ENCODE measurements at places on chromosomes 2 and 18.

GRCh38 chr18:63346480-63347183 lies 20.4 kb downstream of the KDSR start:
- no peak for DNase-seq

GRCh38 chr2:179768765-179769164 lies 92.6 kb downstream of the ZNF385B start:
- no peak for DNase-seq

DNA sequence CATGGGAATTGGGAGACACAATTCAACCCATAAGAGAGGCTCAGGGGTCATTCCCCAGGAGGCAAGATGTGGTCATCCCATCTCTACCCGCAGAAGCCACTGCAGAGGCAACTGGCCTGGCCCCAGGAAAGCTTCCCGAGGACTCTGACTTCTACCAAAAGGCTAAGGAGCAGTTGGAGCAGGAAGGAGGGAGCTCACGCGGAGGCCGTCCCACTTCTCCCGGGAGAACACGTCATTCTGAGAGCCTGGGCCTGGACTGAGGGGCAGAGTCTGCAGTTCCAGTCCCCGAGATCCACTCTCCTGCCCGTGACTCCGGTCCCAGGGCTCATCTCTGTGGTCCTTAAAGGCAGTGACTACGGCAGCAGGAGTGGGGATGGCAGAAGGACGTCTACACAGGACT lies 69.0 kb upstream of the TAF1B start:
- DNase-seq, result no peak

- no peak for DNase-seq
Observed at GRCh38 chr2:42930025-42930581, 137.7 kb upstream of the HAAO start.

- no peak for DNase-seq
Observed at GRCh38 chr18:6595666-6596065, 133.8 kb upstream of the ARHGAP28 start.

- DNase-seq, result no peak
Observed at GRCh38 chr2:194619366-194619765, 1037.7 kb upstream of the SLC39A10 start.

- no peak for DNase-seq
Observed at GRCh38 chr2:16031058-16031847, 90.9 kb downstream of the MYCN start.

- DNase-seq, result no peak
Observed at GRCh38 chr2:155442755-155443372, 744.4 kb downstream of the KCNJ3 start.
